Large intestine (tissue), 12 donors: ENCODE measurements at places on chromosomes 4 and X.

DNA sequence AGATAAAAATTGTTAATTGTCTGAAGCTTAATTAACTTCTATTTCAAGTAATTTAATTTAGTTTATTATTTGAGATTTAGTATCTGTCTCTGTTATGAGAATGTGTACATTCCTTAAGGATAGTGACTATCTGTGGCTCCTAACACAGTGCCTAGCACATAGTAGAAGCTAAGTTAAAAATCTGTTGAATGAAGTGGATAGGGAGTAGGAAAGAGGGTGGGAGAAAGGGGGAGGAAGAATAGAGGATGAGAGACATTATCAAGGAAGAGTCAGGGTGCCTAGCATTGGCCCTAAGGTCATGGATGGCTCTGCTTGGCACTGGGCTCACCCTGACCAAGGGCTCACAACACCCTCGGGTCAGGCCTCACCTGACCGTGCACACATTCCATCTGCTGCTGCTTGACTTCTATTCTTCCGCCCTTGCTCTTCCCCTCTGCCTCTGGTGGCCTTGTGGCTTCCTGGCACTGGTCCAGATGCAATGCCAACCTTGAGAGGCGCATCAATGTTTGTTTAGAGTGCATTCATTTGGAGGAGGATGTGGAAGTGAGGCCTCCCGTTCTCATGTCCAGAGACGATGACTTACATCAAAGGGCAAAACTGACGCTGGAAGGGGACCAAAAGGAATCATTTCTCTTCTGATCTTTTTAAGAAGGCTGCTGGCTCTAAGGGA, 42.3 kb downstream of the TRIM2 start:
- no peak for DNase-seq

DNA sequence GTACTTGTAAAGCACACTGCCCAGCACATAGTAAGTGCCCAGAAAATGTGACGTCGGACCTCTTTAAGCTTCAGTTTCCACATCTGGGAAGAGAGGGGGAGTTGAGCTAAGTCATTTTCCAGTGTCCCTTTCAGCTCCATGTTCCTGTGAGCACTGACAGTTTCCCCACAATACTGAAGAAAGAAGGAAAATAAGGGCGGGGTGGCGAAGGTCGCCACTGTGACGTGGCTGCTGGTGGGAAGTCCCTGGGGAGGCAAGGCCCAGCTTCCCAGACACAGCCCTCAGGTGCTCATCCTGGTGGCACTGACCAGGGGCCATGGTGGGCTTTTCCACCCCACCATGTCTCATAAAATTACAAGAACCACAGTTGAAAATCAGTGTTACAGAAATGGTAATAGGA, 121.8 kb downstream of the PTTG2 start:
- no peak for DNase-seq

- no peak for DNase-seq
Observed at GRCh38 chr4:152528060-152528459, 7.8 kb downstream of the FBXW7 start.

- DNase-seq = no peak
Observed at GRCh38 chr4:40844261-40844660, 94.5 kb downstream of the NSUN7 start.

DNA sequence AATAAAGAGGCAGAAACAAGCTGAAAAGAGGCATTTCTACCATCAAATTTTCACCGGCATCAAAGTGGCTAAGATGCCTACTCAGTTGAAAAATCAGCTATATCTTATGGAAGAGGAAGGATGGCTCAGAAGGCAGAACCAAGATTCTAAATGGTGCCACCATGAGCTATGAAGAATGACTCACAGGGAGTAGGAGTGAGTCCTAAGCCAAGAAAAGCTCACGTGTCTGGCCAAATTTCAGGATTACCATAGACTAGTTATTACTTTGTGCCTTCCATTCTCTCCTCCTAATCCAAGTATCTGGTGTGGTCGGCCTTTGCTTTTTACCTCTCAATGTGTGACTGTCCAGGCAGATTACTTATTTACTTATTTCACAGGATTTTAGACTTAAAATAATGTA, 54.8 kb downstream of the BMP3 start:
- no peak for DNase-seq

- DNase-seq = no peak
Observed at GRCh38 chr4:186536285-186536684, 19.1 kb downstream of the MTNR1A start.

GRCh38 chr4:76572224-76572623, 137.2 kb downstream of the SHROOM3 start:
- no peak for DNase-seq
